Astrocyte (in vitro differentiated cells and primary cell): ENCODE measurements at places on chromosomes 11 and 22. TPM values are rescaled to one million over a fixed set of nuclear protein-coding genes. Genes with fewer than 3 reads are reported as not detected.
A peak's percentile ranks its signal among the peaks of the same experiment; 100 is the strongest.

The SGSM1 gene
- 0.05 TPM in 1 of 2 replicates, not detected in the other for total RNA-seq

- peak; percentile 69 for DNase-seq
- peaks cover 3% of the 10 kb centered on the region for H3K27me3 ChIP-seq
- H3K27ac ChIP-seq: peak overlapping the region; percentile 45
- H3K4me1 ChIP-seq: peaks cover 16% of the 10 kb centered on the region
- H3K4me3 ChIP-seq: no peak overlapping the region
- H3K36me3 ChIP-seq: no peaks in the 10 kb centered on the region
These were observed 199.0 kb downstream of the GRIK4 start for GRCh38 chr11:120710354-120711131.

GRCh38 chr11:23772081-23772480 lies 724.8 kb upstream of the LUZP2 start:
- H3K4me3 ChIP-seq: no peak overlapping the region
- H3K27me3 ChIP-seq: no peaks in the 10 kb centered on the region
- no peak overlapping the region for H3K27ac ChIP-seq
- no peaks in the 10 kb centered on the region for H3K4me1 ChIP-seq
- no peaks in the 10 kb centered on the region for H3K36me3 ChIP-seq

The SPDYC gene
- total RNA-seq: not detected in 2 replicates

DNA sequence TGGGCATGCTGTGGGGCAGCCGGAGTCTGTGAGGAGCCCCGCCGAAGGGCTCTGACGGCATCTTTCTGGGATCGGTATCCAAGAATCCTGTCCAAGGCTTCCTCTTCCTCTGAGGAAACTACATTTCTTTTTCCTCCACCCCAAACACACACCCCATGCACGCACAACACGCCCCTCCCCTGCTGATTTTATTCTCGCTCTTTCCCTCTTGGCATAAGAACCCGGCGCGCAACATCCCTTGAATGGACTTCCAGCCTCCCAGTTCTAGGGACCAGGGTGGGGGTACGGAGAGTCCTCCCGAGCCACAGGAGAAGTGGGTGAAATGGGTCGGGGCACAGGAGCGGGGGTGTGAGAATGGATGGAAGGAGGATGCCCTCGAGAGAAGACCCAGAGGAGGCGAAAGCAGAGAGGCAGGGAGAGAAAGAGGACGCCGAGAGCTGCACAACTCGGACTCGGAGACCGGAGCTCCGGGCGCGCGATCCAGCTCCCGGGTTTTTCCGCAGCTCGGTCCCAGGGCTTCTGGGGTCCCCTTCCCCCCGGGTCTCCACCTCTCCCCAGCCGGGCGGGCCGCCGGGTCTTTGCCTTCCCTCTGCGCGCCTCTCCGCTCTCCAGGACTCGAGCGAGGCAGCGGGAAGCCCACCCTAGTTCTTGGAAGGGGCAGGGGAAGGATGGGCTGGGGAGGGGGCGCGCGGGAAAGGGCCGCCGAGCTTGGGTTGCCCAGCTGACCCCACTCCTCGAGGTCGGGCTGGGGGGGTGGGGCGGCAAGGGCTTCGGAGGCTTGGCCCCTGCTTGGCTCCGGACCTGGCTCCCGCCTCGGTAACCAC lies 1.5 kb upstream of the LARGE1 start:
- H3K27me3 ChIP-seq: peaks cover 9% of the 10 kb centered on the region
- peak overlapping the region; percentile 80 for H3K4me3 ChIP-seq
- no peaks in the 10 kb centered on the region for H3K36me3 ChIP-seq
- H3K27ac ChIP-seq: no peak overlapping the region
- peak; percentile 60 for DNase-seq

The OR52E2 gene
- total RNA-seq: not detected in 2 replicates

The IGF2 gene
- total RNA-seq: 188 and 209 TPM in 2 replicates

DNA sequence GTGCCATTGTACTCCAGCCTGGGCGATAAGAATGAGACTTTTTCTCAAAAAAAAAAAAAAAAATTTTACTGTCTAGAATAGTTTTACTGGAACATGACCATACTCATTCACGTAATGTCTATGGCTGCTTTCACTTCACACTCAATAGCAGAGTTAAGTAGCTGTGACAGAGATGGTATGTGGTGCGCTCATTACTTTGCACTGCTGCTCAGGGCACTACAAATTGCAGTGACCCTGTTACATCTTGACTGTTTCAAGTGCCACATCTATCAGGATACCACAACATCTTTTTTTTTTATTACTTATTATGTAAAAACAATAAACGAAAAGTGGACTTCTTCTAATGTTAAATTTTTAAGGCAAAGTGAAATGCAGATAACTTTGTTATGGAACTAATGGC lies 110.3 kb downstream of the ARHGAP20 start:
- no peak overlapping the region for H3K4me3 ChIP-seq
- no peaks in the 10 kb centered on the region for H3K27me3 ChIP-seq
- H3K4me1 ChIP-seq: no peaks in the 10 kb centered on the region

GRCh38 chr11:106656646-106657045 lies 361.6 kb downstream of the GUCY1A2 start:
- H3K27me3 ChIP-seq: no peaks in the 10 kb centered on the region
- no peaks in the 10 kb centered on the region for H3K4me1 ChIP-seq
- H3K36me3 ChIP-seq: no peaks in the 10 kb centered on the region
- no peak for DNase-seq
- H3K4me3 ChIP-seq: no peak overlapping the region

- no peak overlapping the region for H3K27ac ChIP-seq
- no peaks in the 10 kb centered on the region for H3K36me3 ChIP-seq
- no peaks in the 10 kb centered on the region for H3K27me3 ChIP-seq
- no peaks in the 10 kb centered on the region for H3K4me1 ChIP-seq
- no peak overlapping the region for H3K4me3 ChIP-seq
These were observed 37.1 kb upstream of the PPP6R3 start for GRCh38 chr11:68423481-68423880.

DNA sequence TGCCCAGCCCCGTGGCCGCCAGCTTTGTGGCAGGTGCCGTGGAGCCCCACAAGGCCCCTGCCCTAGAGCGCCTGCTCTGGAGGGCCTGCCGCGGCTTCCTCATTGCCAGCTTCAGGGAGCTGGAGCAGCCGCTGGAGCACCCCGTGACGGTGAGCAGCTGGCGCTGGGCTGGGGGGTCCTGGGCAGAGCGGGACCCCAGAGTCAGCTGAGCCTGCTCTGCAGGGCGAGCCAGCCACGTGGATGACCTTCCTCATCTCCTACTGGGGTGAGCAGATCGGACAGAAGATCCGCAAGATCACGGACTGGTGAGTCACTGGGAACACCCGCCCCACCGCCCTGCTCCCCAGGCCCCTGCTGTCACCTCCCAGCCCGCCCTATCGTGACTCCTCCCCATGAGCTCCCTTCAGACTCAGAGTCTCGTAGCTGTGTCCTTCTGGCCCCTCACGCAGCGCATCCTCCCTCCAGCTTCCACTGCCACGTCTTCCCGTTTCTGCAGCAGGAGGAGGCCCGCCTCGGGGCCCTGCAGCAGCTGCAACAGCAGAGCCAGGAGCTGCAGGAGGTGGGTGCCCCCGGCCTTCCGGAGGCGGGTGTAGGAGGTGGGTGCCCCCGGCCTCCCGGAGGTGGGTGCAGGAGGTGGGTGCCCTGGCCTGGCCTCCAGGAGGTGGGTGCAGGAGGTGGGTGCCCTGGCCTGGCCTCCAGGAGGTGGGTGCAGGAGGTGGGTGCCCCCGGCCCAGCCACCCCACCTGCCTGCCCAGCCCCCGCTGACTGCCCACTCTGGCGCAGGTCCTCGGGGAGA lies 4.7 kb downstream of the TCIRG1 start:
- DNase-seq: peak; percentile 22
- no peaks in the 10 kb centered on the region for H3K36me3 ChIP-seq
- H3K27ac ChIP-seq: no peak overlapping the region
- no peak overlapping the region for H3K4me3 ChIP-seq
- H3K4me1 ChIP-seq: peaks cover 25% of the 10 kb centered on the region

- H3K4me3 ChIP-seq: no peak overlapping the region
- peaks cover 3% of the 10 kb centered on the region for H3K4me1 ChIP-seq
- H3K36me3 ChIP-seq: no peaks in the 10 kb centered on the region
These were observed 61.4 kb downstream of the LIF start for GRCh38 chr22:30185129-30185528.
